Immature natural killer cell (primary cell): ENCODE measurements at places on chromosomes 7 and 10. TPM values are rescaled to one million over a fixed set of nuclear protein-coding genes. Genes with fewer than 3 reads are reported as not detected.

GRCh38 chr10:117609095-117609795 lies 66.7 kb downstream of the EMX2 start:
- no peak for DNase-seq

GRCh38 chr7:89826557-89826956 lies 327.7 kb upstream of the STEAP1 start:
- DNase-seq, result no peak

Gene EGFR
- polyA plus RNA-seq, result not detected

GRCh38 chr10:89670926-89671325 lies 25.9 kb upstream of the PANK1 start:
- DNase-seq, result no peak

DNA sequence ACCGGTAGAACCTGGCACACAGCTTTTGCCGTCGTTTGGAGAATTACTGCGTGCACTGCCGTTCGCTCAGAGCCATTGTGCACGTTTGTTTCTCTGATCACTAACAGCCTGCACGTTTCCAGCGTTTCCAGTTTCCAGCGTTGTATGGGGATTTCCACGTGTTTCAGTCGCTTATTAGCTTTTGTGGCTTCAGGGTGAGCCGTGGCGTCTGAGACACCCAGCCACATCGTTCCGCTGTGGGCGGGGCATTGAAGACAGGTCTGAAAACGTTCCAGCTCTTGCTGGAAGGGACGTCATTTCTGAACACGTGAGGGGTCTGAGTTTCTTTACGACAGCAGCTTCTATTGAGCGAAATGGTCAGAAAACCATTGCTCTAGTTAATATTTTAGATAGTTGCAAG lies 164.8 kb downstream of the DNAJB6 start:
- DNase-seq, result no peak

- no peak for DNase-seq
Measured at GRCh38 chr7:155208681-155209477, 88.8 kb upstream of the INSIG1 start.

DNA sequence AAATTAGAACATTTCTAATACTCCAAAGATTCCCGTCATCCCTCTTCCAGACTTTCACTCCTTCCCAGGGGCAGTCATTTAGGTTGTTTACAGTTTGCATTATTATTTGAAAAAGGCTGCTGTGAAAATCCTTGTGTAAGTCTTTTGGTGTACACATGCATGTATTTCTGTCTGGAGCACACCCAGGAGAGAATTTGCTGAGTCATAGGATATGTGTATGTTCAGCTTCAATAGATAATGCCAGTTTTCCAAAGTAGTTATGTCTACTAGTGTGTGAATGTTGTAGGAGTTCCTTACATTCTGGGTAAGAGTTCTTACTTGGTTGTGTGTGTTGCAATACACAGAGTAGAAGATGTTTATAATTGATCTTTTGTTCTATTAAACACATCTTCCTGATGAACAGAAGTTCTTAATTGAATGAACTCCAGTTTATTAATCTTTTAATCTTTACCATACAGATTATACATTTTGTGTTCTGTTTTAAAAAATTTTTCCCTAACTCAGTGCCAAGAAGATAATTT lies 25.3 kb downstream of the CROT start:
- no peak for DNase-seq

Gene SUN3
- polyA plus RNA-seq, result not detected

Gene MBL2
- polyA plus RNA-seq, result not detected

DNA sequence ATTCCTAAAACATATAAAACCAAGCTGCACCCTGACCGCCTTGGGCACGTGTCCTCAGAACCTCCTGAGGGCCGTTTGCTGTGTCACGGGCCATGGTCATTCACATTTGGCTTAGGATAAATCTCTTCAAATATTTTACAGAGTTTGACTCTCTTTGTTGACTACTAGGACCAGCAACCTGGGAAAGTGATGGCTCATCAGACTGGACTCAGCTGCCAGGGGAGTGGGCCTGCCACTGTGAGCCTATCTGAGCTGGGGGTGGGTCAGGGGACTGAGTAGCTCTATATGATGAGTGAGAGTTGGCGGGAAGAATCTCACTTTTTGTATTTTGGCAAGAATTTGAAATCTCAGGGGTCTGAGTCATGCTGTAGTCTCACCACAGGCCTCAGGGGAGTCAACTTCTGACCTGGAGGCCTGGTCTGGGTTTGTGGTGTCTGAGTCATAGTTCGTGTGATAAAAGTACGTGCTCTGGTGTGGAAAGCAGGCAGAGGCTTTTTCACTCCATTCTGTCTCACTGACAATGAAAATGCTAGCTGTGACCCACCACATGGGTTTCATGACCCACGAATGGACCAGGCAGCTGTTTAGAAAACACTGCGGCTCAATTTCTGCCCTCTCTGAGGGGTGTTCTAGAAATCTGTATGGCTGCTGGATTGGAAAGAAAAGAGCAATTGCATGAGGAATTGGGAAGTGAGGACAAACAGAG lies 4.2 kb upstream of the UPP1 start:
- peak; percentile 92 for DNase-seq

DNA sequence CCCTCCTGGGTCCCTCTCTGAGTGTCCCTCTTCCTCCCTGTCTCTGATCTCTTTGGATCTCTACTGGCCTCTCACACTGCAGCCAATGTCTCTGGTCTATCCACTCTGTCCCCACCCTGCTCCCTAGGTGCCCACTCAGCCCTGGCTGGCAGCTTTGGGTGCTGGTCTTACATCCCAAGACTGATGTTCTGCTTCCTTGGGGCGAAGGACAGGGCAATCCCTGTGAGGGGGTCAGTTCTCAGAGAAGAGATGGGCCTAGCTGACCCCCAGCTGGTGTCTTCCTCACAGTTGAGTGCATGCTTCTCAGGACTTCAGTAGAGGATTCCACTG lies 51.7 kb upstream of the CAMK2B start:
- DNase-seq, result no peak

- DNase-seq, result no peak
Measured at GRCh38 chr7:31076051-31076450, 23.9 kb downstream of the ADCYAP1R1 start.

Gene NME8
- polyA plus RNA-seq, result 14.1 TPM

DNA sequence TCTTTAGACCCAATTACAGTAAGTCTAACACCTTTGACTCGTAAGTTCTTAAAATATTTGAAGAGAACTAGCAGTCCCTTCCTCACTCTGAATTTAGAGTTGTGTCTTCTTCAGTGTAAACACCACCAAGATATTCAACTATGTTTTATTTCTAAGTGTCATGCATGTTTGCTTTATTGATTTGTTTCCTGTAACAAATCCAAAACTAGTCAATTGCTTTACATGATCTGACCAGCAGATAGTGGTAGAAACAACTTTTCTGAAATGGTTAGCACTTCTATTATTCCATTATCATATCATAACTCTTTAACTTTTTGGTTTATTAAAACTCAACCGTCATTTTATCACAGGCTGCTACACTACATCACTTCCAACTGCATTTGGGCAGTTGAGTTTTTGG lies 90.1 kb downstream of the INHBA start:
- DNase-seq, result no peak
